ENCODE measurements at places on chromosomes 7 and 10.

GRCh38 chr7:27172823-27173510 lies 1.2 kb downstream of the HOXA10 start:
- DNase-seq = no peak

- no peak for DNase-seq
These were observed 22.9 kb upstream of the CAMK2B start for GRCh38 chr7:44348300-44348699.

DNA sequence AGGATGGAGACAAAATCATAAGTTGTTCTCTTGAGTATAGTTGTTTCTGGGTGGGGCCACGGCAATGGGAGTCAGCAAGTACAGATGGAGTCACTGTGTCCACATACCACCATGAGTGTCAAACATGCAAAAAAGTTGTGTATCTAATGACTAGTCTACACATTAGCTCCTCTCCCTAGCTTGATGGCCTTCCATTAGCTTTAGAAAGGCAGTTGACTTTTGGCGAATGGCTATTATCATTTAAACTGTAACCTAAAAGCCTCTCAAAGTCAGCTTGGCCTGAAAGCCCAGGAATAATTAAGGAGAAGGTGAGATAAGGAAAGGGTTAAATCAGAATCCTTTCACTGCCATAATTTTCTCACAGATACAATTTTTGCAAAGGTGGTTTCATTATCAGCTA lies 95.5 kb upstream of the MEOX2 start:
- no peak for DNase-seq

DNA sequence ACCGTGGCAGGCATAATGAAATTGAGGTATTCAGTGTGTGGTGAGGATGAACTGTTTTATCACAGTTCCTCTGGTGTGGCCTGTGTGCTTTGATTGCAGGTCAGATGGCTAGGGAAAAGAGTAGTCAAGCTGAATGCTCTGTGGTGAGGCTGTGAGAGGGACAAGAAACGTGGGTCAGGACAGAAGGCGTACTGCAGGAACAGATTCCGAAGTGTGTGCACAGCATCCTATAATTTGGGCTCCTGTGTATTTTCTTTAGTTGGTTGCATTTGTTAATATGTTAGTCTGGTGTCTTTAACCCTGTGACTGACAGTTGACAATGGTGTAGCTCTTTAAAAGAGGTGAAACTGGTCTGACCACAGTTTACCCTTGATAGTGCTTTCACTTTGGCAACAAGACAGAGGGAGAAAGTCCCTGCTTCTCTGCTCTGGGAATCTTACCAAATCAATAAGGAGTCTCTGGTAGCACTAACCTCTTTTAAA lies 76.5 kb downstream of the AUTS2 start:
- DNase-seq = no peak

DNA sequence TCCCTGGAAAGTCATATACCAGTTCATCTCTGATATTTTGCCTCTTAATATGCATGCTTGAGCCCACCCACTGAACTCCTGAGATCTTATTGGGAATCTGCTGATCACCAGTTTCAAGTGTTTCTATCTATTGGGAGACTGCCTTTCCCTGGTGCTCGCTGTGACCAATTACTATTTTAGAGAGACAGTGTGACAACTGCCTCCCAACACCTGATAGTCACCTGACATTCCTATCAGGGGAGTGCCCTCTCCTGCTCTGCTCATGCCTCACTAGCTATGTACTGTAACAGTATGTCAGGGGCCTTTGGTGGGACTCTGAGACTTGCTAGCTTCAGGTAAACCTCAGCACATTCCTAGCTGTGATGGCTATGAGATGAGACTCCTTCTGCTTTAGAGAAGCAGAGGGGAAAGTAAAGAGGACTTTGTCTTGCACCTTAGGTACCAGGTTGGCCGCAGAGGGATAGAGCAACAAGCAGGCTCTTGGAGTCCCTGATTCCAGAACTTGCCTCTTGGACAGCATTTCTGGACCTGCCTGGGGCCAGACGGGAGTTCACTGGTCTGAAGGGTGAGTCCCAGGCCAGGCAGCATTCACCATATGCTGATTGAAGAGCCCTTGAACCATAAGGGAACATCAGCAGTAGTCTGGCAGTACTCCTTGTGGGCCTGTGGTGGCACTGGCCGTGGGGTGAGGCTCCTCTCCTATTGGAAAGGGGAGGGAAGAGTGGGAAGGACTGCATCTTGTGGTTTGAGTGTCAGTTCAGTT lies 34.4 kb upstream of the ARHGAP12 start:
- DNase-seq = no peak

- no peak for DNase-seq
These were observed 21.1 kb downstream of the CRPPA start for GRCh38 chr7:16399916-16400892.

DNA sequence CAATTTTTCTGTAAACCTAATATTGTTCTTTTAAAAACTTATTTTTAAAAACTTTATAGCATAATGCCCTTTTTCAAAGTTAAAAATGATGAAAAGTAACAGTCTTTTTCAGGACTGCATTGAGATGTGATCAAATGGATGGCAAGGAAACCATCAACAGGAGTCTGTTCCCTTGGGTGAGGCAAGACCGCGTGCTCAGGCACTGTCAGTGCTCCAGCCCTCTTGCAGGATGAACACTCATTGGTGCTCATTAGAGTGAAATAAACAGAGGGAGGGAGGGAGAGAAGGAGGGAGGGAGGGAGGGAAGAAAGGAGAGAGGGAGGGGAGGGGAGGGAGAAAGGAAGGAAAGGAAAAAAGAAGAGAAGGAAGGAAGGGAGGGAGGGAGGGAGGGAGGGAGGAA lies 145.7 kb upstream of the CHST15 start:
- no peak for DNase-seq

- DNase-seq = no peak
These were observed 15.1 kb upstream of the NUDCD3 start for GRCh38 chr7:44505595-44505994.

GRCh38 chr7:106166651-106167342 lies 54.7 kb upstream of the SYPL1 start:
- DNase-seq = no peak

DNA sequence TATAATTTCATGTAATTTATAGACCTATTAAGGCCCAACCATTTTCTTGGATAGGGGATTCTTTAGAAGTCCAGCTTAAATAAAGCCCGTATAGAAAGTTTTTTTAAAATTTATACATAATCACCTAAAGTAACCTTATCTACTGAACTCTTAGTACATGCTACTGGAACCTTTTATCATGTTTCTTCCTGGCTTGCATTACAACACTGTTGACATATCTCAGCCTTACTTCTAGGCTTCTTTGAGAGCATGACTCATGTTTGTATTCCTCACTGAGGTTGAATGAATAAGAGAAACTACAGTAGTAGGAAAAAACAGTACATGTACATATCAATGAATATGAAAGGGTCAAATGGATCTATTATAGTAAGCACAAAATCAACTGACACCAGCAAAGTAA lies 8.2 kb upstream of the MAGI2 start:
- DNase-seq = no peak

DNA sequence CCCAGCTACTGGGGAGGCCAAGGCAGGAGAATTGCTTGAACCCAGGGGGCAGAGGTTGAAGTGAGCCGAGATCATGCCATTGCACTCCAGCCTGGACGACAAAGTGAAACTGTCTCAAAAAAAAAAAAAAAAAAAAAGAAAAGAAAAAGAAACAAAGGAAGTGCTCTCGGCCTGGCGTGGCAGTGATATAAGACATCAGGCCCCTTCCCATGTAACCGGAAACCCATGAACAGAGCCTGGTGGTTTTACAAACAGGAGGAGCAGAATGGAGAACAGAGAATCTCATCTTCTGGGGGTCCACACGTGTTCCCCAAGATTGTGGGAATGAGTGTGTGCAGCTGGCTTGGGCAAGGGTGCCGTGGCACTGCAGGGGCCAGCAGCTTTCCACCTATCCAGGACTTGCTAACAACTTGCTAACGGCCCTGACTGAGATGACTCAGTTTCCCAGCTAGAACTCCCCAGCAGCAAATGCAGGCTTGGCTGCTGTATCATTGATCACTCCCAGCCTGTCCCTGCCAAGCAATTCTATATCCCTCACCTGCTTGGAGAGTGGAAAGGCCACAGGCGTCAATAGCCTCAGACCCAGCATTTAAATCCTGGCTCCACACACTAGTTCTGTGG lies 103.0 kb downstream of the COL26A1 start:
- no peak for DNase-seq

DNA sequence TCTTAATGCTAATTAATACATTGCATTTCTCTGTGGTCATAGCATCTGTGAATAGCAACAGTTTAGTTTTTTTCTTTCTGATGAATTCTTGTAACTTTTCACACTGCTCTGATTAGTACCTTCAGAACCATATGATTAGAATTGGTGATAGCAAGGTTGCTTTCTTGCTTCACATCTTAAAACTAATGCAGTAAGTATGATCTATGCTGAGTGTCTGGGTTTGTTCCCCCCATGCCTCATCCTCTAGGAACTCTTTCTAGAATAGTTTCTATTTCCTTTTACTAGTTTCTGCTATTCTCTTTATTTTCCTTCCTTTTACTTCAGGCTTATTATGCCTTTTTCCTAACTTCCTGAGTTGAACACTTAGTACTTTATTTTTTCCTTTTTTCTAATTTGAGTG lies 32.4 kb downstream of the TES start:
- DNase-seq = no peak

GRCh38 chr7:93997868-93998267 lies 6.3 kb downstream of the BET1 start:
- DNase-seq = no peak

DNA sequence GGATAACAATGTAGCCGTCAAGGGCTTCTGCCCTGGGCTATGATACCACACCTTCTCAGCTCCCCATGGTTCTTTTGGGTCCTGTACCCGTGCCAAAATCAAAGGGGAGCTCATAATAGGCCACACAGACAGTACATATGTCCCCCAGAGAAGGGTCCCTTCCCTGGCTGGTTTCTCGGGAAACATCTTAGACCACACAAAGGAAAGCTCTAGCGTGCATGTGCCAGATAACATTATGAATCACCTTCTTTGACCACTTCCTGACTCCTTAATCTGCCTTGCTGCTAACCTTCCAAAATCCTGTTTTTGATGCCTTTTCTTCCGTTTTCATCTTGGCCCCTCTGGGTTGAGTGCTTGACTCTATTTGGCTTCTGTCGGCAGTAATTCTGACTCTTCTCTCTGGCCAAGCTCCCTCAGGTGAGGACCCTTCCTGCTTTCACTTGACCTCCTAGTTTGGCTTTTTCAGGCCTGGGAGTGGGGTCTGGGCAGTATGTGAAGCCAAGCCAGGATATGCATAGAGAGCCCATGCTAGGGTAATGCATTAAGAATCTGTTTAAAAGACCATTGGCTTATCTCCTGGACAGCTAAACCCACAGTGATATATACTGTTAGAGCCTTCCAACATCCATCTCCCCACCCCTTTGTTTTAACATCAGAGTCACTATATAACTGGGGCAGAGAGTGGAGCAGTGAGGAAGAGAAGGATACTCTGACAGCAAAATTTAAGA lies 84.8 kb downstream of the ANLN start:
- no peak for DNase-seq

- DNase-seq = no peak
These were observed 223.4 kb upstream of the YAE1 start for GRCh38 chr7:39342763-39343162.

- no peak for DNase-seq
These were observed 2.6 kb upstream of the PLCE1 start for GRCh38 chr10:93991114-93991513.

DNA sequence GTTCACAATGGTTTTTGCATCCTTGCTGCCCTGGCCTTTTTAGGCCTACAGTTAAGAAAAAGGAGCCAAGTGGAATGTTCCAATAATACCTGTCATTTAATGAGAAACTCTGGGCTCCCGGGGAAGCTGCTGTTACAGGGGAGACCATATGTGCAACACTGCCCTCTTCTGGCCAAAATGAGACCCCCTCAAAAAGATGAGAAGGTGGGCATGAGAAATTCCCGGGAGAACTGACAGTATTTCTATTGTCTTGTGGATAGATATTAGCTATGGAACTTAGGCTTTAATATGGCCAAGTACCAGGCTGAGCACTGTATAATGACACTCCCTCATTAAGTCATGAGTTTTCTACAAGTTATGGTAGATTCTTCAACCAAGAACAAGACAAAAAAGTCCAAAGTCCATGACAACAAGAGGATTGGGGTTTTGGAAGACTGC lies 99.4 kb downstream of the CCDC3 start:
- peak; percentile 69 for DNase-seq

- no peak for DNase-seq
These were observed 14.1 kb upstream of the SRGN start for GRCh38 chr10:69073736-69074364.

- no peak for DNase-seq
These were observed 30.7 kb downstream of the TECTB start for GRCh38 chr10:112313911-112314310.

GRCh38 chr10:35614312-35614711 lies 9.2 kb downstream of the GJD4 start:
- DNase-seq = no peak

GRCh38 chr7:87216701-87217508 lies 2.6 kb downstream of the TMEM243 start:
- no peak for DNase-seq

GRCh38 chr7:66553001-66553400 lies 75.7 kb upstream of the KCTD7 start:
- DNase-seq = no peak

GRCh38 chr7:134892963-134893362 lies 93.3 kb upstream of the AGBL3 start:
- DNase-seq = no peak

DNA sequence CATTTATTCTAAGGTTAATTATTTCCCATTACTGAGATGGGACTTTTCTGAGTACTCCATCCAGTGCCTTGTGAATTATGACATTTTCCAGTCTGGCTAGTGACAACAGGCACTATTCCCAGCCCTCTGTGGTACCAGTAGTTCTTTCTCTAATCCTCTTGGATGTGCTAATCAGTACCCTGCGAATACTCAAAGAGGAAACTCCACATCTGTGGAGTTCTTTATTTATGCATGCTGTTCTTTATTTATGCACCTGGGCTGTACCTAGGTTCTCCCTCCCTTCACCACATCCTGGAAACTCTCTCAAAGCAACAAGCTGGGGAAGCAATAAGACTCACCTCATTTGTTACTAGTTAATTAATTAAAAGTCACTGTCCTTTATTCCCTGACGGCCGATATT lies 83.5 kb downstream of the TSPAN12 start:
- DNase-seq = no peak

DNA sequence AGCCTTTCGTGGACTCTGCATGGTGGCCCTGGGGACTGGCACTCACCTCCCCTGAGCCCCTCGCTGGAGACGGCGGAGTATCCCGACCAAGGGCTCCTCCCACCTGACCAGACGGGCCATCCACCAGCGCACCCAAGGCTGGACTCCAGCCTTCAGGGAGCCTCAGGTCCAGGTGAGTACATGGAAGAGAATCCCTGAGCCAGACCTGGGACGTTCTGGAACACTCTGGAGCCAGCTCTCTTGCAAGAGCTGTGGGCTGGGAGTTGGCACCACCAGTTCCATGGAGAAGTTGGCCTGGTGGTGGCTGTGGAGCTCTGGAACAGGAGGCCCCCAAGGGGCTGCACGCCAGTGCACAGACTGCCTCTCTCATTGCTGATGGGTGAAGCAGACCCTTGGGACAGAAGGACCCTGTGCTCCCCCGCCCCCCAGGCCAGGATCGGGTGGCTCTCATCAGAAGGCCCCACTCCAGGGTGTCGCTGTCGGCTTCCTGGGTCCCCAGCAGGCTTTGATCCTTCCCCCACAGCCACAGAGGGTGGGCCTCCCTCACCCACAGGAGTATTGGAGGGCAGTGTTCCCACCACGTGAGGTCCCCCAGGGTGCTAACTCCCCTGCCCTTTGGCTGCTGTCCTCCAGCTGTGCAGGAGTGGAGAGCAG lies 189.9 kb downstream of the EBF3 start:
- DNase-seq = peak; percentile 38

All from right atrium auricular region (tissue), 2 donors.